Smooth muscle cell of the brain vasculature (primary cell): ENCODE measurements at places on chromosomes 7 and 10.

DNA sequence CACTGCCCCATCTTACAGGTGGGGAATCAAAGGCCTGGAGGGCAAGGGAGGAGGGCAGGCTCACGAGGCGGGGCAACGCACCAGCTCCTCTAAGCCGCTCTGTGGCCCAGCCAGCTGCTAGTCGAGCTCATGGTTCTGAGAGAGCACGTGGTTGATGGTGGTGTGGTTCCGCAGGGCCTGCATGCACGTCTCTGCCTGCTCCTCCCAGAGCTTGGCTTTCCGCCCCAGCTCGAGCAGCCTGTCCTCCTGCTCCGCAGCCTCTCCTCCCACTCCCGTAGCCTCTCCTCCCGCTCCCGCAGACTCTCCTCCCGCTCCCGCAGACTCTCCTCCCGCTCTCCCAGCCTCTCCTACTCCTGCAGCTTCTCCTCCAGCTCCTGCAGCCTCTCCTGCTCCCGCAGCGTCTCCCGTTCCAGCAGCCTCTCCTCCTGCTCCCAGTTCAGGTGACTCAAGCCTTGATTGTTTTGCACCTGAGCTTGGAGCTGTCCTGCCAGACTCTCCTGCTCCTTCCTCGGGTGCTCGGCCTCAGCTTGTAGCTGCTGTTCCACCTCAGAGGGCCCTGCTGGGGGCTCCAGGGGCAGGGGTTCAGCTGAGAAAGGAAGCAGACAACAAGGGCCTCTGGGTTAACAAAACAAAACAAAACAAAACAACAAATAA is 19.1 kb upstream of the MTPAP start:
- no peak for DNase-seq

DNA sequence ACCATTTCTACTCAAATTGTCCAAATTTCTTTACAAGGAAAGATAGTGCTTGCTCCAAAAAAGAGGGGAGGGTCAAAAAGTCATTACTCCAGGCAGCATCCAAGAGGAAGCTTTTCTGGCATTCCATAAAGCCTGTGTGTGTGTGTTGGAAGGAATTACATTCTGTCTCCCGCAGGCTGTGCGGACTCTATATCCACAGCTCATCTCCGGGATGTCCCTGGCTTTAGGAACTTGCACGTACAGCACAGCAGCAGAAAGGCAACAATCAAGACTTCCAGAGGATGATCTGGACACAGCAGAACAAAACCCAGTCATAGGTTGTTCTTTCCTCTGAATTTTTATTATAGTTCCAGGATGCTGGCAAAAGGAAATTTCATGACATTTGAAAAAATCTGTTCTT is 94.8 kb downstream of the ITIH5 start:
- no peak for DNase-seq

GRCh38 chr7:141369422-141369821 is 181.8 kb upstream of the AGK start:
- DNase-seq, result no peak

- no peak for DNase-seq
These were observed 58.4 kb upstream of the SPOCK2 start for GRCh38 chr10:72146559-72147323.

- DNase-seq, result no peak
These were observed 141.7 kb downstream of the AUTS2 start for GRCh38 chr7:69739931-69740431.

DNA sequence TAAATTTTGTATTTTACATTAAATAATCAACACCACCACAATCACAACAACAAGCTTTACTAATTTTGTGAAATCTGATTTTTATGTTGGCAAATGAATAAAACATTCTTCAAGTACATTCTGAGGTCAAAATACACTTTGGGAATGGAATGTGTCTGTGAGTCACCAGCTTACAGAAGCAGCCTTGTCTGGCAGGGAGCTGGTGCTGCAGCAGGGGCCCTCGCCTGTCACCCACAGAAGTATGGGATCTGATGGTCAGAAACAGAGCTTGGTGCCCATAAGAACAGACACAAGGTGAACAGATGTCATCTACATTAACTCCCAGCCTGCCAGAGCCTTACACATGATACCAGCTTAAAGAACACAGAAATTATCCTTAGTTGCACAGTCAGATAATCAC is 496.9 kb downstream of the CCSER2 start:
- peak; percentile 32 for DNase-seq

GRCh38 chr10:96834120-96834519 is 2.0 kb downstream of the LCOR start:
- DNase-seq, result no peak

DNA sequence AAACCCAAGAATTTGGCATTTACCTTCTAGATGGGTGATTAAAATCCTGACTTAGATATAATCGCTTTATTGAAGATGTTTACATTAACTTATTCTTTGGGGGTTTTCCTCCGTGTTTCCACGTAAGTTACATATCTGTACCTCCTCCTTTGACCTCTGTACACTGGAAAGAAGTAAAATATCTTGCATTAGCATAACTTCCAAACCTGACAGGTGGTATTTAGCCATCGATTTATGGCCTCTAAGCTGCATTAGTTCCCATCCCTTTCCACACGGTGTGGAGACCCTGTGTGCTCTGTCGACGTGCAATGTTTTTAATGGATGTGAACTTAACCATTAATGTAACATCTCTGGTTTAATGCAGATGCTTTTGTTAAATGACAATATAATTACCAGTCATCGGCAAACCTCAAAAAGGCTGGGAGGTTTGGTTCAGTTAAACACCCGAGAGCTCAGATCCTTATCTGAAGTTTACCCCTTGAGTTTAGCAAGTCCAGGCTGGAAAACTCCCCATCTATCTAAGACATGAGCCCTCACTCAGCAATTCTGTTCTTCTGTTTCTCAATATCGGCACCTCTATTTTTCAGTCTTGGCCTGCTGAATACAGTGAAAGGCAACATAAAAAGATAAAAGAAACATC is 295.2 kb downstream of the GATA3 start:
- no peak for DNase-seq

DNA sequence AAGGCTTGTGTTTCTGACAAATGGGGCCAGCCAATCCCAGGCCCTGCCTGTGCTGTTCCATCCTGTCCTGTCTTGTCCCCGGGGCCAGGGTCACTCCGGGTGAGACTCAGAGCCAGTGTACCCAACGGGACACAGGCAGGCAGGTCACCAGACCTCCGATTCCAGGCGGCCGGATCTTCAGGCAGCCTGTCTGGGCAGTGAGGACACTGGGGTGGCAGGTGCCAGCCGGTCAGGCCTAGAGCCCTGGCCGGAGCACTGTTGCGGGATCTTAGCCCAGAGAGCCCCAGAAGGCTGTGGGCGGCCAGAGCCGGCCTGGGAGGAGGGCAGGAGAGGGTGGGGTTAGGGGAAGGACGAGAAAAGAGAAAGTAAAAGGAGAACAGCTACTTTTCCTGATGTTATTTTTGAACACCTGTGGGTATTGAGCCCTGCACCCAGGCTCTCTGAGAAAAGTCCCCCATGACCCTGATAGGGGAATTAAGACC is 134.3 kb upstream of the TNRC18 start:
- no peak for DNase-seq

DNA sequence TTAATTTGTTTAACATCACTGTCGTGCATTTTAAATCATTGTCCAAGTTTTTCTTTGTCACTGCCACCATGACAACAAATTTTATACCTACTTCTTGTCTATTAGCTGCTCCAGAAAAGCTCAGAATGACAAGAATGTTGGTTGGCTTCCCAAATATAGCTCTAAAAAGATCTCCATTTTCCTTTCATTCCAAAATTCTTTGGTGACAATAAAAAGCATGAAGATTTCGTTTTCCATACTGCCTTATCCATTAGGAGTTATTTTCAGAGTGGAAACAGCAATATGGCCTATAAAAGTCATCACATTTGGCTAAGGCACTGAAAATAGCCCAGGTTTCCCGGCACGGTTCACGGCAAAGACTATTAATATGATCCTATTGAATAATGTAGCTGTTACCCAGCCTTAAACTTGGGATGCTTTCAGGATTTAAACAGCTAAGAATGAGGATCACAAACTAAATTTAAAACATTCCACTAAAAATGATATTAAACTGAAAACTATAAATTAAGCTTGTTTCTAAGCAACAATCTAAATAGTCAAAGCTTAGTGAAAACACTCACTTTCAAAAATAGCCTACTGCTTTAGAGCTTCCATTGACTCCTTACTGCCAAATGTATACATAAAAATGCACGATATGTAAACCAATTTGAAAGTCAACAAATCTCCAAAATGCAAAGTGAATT is 2.7 kb downstream of the CTTNBP2 start:
- DNase-seq, result no peak

GRCh38 chr10:60270426-60270825 is 119.2 kb downstream of the ANK3 start:
- no peak for DNase-seq

DNA sequence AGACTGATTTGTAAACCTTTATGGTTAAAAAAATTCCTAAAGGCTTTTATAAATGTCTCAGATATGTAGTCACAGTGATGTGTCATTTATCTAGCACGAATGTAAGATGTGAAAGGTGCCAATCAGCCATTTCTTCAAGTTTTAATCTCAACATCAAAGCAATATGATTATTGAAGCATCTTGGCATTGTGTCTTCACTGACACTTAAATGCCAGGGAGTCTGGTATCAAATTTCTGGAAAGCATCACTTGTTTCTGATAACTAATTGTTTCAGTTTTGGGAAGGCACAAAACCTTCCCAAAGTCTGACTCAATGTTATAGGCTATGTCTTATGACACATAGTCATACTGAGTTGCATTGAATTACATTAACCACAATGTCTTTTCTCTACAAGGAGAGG is 492.0 kb upstream of the CNTNAP2 start:
- DNase-seq, result no peak

- DNase-seq, result no peak
These were observed 10.5 kb upstream of the TTYH3 start for GRCh38 chr7:2621061-2621828.

- no peak for DNase-seq
These were observed 488 bp downstream of the EIF4H start for GRCh38 chr7:74174606-74175082.

DNA sequence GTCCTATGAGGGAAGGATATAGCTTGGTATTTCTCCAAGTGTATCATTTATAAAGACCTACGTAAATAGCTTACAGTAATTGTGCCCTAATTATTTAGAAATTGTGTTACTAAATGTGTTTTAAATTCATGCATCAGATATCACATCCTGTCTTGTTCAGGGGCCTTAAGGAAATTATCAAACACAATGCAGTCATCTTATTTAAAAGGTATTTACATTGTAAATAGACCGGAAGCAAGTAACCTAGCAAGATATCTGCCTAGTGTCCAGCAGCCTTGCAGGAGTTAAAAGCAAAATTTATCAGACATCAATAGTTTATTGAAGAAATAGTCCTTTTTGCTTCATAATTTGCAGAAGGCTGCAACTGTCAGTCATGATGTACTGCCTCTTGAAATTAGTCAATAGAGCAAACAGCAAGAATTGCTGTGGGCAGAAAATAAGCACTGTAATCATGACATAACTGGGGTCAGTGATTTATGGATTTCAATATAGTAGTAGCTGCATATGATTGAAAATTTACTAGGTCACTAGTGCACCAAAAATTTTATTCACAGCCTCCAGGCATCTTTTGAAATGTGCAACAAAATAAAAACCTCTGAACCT is 23.1 kb downstream of the GLRX3 start:
- DNase-seq, result no peak

- no peak for DNase-seq
These were observed 25.8 kb upstream of the LANCL2 start for GRCh38 chr7:55339033-55340000.

GRCh38 chr10:98589007-98589406 is 142.3 kb upstream of the HPS1 start:
- no peak for DNase-seq

DNA sequence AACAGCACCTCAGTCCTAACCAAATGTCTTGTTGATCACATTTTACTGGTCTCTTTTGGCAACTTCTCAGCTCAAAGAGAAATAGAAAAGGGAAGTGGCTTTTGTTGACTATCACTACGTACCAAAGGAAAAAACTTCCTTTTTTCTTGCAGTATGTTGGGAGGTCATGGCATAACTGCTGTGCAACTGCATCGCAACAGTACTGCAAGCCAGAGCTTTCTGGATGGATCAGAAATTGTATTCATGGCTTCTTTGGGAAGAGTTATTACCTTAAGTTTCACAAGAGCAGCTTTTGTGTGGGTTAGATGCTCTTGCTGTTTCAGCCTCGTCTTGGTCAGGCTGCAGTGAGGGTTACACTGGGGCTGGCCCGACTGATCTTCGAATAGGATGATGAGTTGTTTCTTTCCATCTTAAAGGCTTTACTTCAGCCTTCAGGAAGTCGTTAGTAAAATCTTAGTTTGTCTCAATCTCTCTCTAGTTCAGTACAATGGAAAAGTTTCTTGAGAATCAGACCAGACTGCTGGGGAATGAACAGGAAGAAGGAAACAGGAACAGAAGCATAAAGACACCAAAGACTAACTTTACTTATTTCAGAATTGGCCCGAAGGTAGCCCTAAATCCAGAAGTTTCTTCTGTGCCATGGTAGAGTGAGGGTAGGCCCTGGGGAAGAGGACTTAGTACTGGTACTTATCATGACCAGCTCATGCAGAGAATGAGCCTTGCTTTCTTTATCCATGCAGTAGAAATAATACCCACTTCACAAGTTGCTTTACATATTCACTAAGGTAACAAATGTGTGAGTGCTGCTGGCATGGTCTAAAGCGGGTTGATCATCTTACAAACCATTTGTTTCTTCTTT is 153.6 kb downstream of the CELF2 start:
- DNase-seq, result no peak

DNA sequence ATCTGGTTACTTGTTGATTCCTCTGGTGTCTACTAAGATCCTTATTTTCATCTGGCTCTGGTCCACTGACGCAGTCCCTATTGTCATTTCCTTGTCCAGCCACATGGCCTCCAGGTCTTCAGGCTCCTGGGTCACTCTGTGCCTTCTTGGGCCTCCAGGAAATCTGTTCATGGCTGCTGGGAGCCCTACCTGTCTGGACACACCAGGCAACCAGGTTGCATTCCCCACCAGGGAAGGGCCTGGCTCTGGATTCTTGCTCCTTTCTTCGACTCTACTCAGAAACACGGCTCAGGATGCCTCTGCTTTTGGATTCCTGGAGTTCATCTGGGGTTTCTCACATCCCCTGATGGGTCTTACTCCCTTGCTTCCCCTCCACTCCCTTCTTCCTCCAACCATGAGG is 8.0 kb upstream of the PPIF start:
- DNase-seq, result no peak

DNA sequence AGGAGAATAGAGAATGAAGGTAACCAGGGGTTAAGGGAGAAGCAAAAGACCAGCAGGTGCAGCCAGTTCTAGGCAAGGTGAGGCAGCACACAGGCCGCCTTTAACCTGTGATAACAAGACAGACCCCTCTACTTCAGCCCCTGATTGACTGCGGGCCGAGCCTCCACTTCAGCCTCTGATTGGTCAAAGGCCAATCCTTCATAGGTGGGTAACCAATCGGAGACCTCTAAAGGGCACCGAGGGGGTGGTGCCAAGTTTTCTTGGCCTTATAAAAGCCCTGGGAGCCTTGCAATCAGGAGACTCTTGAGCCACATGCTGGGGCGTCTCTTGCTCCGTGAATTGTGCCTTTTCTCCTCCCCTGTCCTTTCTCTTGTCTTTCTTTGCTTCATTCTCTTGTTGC is 98.8 kb downstream of the ELFN1 start:
- no peak for DNase-seq

GRCh38 chr10:11161096-11161495 is 143.4 kb downstream of the CELF2 start:
- DNase-seq, result no peak

GRCh38 chr10:75395932-75396630 is 5.5 kb downstream of the ZNF503 start:
- no peak for DNase-seq
